ENCODE measurements at places on chromosomes 2 and 18.
A peak's percentile ranks its signal among the peaks of the same experiment; 100 is the strongest.

DNA sequence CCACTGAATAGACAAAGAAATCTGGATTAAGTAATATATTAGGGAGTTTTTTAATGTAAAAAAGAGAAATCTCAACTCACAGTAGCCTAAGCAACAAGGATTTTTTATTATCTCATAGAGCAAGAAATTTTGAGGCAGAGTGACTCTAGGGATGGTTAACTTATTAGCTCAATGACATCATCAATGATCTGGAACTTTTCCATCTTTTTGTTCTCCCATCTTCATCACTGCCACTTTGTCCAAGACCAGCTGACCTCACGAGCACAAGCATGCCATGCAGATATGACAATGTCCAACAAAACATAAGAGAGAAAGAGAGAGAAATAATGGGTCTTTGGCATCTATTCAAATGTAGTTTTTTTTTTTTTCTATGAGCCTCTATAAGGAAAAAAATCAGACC lies 211.8 kb upstream of the RND3 start:
- no peak for DNase-seq

- DNase-seq: no peak
Measured at GRCh38 chr18:6022074-6022444, 126.7 kb upstream of the TMEM200C start.

GRCh38 chr18:76720683-76721082 lies 101.7 kb upstream of the ZNF236 start:
- DNase-seq: no peak

DNA sequence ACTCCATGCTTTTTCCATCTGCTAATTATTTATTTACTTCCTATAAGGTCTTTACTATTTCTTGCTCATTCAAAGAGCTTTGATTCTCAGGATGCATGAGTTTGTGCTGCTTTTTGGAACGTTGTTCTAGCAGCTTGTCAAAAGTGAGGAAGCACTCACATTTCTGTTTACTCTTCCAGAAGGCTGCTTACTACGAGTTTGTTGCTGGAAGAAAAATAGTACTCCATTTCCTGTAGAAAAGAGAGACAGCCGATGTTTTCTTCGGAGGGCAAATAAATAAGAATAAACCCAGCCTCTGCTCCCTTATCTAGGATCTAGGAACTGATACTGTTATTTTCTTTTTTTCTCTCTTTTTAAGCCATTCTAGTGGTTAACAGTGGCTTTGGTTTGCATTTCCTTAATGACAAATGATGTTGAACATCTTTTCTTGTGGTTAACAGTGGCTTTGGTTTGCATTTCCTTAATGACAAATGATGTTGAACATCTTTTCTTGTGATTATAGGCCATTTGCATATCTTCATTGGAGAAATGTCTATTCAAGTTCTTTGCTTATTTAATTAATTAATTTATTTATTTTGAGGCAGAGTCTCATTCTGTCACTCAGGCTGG lies 20.5 kb downstream of the CYP27A1 start:
- DNase-seq: no peak

DNA sequence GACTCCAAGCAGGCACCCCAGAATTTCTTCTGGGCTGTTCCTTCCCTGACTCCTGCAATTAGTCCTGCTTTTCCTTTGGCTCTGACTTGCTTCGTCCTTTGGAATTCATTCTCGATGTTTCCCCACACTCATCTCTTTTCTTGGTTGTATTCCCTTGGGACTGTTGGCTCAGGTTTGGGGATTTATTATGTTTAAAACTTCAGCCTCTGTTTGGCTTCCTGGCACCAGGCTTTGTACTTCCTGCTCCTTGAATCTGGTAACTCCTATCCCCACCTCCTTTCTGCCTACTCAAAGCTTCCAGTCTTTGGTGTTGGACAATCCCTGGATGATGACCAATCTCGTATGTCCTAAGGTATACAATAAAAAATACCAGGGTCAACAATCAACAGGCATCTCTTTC lies 1.8 kb upstream of the KCNE4 start:
- no peak for DNase-seq

DNA sequence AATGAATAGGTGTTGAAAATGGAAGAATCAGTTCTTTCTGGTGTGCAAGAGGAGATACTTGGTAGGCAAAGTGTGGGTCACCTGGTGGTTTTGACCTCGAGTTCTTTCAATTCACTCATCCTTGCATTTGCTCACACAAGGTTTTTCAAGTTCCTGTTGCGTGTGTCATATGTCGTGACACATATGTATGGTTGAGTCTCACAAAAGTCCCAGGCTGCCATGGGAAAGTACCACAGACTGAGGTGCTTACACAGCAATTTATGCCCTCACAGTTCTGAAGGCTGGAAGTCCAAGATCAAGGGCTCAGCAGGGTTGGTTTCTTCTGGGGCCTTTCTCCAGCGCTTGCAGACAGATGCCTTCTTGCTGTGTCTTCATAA lies 64.4 kb downstream of the NCK2 start:
- no peak for DNase-seq

DNA sequence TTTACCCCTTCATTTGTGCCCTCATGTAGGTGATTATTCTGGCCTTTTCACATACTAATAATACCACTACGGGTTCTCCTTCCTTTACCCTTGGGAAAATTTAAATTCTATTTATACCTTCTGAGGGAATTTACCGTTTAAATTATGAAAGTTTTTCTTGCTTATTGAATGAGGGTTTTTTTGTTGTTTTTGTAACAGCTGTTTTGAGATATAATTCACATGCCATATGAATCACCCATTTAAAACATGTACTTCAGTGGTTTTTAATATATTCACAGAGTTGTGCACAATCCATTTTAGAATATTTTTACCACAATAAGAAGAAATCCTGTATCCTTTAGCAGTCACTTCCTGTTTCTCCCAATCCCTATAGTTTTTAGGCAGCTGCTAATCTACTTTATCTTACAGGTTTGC lies 54.7 kb downstream of the EML4 start:
- DNase-seq: no peak

- no peak for DNase-seq
Measured at GRCh38 chr2:239712755-239713154, 311.9 kb upstream of the HDAC4 start.

- DNase-seq: peak; percentile 69
Measured at GRCh38 chr2:204544961-204545860, at the start of gene PARD3B. PARD3B (plus strand) TSS chr2:204545475; CDS start chr2:204546000, 525 bp downstream.

DNA sequence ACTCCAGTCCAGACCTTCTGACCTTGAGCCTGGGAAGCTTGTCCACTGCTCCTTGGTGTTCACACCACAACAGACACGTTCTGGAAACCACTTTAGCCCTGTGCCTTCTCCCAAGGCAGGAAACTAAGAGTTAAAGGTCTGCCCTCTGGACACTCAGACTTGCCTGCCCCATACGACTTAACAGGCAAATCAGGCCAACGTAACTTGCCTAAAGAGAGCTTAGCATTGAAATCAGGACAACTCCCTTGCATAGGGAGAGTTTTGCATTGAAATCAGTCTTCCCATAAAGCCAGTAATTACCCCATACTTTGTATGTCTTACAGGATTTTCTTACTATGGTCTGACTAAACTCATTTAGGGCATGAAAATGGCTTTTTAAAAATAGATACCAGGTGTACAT lies 18.5 kb downstream of the NFE2L2 start:
- no peak for DNase-seq

GRCh38 chr2:163698857-163699256 lies 37.0 kb downstream of the FIGN start:
- DNase-seq: no peak

DNA sequence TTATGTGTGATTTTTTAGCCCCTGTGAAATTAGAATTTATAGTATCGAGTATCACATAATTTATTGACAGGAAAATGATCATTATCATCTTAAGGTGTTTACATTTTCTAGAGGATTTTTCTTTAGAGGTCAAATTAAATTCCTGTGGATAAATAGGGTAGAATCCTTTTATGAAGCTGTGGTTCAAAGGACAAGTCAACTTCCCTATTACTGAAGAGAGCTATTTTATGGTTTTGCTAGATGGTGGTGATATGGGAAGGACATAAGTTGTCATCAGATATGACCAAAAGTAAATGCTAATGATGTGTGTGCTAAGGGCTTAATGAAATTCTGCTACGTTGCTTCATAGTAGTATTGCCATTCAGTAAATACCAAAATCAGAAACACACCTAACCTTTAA lies 80.1 kb downstream of the EML4 start:
- no peak for DNase-seq

- peak; percentile 79 for DNase-seq
Measured at GRCh38 chr18:51195451-51196117, 1.9 kb downstream of the MEX3C start.

- no peak for DNase-seq
Measured at GRCh38 chr2:54558188-54559005, 102.3 kb downstream of the SPTBN1 start.

DNA sequence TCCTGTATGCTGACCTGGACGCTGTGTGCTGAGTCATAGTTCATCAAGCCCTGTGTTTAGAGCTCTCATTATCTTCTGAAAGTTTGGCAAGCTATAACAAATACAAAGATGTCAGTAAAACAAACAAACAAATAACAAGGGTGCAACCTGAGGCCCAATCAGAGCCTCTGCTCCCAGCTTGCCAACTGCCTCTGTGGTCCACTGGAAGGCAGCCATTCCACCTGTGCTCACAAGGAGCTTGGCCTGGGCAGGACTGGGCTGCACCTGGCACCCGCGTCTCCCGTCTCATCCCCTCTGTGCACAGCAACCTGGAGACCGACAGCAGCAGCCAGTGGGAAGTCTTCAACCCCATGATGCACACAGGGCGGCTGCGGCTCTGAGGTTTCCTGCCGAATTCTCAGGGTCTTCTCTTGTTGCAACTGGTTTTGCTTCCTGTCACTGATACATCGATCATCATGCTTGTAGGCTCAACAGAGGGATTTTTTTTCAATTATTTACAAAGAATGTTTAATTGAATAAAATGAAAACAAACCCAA lies 97.8 kb downstream of the TMEM18 start:
- no peak for DNase-seq

DNA sequence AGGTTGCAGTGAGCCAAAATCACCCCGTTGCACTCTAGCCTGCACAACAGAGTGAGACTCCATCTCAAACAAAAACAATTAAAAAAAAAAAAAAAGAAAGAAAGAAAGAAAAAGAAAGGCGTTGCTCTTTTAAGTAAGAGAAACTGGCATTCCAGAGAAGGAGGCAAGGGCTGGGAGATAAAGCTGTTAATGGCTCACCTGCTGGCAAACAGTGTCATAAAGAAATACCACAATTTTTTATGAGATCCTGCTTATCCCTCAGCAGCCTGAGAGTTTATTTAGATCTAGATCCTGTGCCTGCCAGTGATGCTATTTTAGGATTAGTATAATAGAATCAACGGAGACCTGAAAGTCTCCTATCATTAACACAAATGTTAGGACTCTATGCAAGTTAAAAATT lies 16.3 kb downstream of the SLC19A3 start:
- DNase-seq: no peak

DNA sequence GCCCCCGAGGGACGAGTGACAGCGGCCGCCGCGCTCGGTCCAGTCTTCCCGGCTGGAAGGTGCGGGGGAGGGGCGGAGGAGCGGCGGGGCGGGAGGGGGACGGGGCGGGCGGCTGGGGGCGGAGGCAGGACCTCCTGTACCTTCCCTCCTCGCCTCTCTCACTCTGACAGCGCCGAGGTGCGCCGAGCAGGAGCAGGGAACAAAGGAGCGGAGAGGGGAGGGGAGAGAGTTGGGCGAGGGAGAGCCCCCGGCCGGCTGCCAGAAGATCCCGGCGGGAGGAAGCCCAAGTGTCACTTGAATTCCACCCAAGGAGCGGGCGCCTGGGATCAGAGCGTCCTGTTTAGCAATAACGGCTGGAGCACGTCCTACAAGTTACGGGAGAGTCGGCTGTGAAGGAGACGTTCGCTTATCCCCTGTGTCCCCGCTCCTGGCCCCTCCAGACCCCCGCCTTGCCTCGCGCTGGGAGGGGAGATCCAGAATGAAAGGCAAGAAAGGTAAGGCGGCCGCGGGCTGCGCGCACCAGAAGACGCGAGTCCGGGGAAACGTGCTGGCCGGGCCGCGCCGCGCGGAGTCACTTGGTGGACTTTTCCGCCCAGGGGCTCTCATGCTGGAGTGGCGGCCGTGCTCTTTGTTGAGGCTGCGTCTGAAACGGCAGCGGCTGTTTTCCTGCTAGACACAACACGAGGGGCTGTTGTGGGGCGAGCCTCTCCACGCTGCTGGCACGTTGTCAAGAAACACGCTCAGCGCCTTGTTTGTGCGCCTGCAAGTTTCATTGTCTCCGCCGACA lies at the start of gene TGIF1:
Gene TGIF1 (plus strand): TSS at position 161 of the 787 bp plus-strand sequence. CDS start 318 bp downstream, at position 479.
- peak; percentile 70 for DNase-seq

- no peak for DNase-seq
Measured at GRCh38 chr2:36530178-36530982, 67.6 kb downstream of the FEZ2 start.

GRCh38 chr18:44671914-44672313 lies 8.8 kb upstream of the SETBP1 start:
- DNase-seq: no peak

DNA sequence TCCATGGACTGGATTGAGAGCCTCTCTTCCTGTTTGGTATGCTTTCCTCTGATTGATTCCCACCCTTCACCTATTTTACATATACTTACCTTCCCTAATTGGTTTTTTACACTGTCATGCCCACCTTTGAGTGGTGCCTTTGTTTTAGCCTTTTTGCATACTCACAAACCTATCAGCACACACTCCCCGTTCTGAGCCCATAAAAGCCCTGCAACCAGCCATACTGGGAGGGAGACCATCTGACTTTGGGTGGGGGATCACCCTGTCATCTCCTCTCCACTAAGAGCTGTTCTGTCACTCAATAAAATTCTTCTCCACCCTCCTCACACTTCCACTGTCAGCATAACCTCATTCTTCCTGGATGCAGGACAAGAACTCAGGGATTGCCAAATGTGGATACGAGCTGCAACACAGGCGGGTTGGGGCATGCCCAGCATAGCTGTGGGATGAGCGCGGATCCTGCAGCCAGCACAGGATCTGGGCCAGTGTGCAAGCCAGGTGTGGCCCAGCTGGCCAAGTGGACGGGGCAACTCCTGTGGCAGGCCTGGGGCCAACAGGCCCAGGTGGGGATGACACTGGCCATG lies 9.4 kb upstream of the MOB1A start:
- DNase-seq: no peak

- no peak for DNase-seq
Measured at GRCh38 chr2:177596866-177597265, 204.3 kb downstream of the AGPS start.

DNA sequence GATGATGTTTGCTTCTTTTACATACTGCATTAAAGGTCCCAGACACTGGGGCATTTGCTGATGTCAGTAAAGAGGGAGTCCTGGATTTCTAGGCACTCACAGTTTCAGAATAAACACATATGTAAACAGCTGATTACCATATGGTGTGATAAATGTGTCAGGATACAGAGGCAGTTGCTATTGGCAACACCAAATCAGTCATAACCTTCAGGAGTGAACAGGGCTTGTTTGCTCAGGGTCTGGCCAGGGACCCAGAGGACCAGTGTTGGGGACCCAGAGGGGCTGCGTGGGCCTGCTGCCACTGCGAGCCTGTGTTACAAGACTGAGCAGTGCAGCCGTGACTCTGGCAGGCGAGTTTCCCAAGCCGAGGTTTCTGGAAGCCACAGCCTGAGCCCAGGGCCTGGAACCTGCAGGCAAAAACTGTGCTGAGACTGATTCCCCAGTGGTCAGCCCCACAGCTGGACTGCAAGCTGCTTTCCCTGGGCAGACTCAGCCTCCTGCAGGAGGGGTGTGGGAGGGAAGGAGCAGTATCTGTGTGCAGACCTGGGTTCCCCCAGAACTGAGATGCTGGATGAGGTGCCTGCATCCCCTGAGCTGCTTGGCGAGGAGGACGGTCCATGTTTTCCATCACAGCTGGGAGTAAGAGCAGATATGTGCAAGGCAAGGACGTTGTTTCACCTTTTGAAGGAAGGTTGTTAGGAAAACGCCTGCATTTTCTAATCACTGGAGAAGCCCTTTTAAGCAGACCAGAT lies 23.6 kb downstream of the ASAP2 start:
- no peak for DNase-seq

- no peak for DNase-seq
Measured at GRCh38 chr2:2086914-2087313, 244.2 kb downstream of the MYT1L start.

Measured in right renal pelvis (tissue), 4 donors.